ENCODE measurements at places on chromosomes 16 and 17.

DNA sequence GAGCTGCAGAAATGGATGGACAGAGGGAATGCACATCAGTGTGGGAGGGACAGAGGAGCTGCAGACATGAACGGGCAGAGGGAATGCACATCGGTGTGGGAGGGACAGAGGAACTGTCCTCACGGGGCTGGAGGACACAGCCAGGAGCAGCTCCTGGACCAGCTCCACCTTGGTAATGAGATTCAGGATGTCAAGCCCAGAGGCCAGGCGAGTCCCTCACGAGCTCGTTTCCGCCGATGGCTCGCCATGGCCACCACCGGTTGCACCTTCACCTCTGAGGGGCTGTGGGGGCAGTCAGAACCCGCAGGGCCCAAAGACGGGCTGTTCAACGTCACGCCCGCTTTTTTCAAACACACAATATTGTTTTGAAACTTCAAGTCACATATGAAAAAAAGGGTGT is 56.2 kb downstream of the RPH3AL start:
- no peak for DNase-seq

GRCh38 chr16:56480776-56481467 is 29.6 kb downstream of the OGFOD1 start:
- DNase-seq, result no peak

- DNase-seq, result no peak
Measured at GRCh38 chr17:73633736-73634135, 10.5 kb downstream of the SDK2 start.

DNA sequence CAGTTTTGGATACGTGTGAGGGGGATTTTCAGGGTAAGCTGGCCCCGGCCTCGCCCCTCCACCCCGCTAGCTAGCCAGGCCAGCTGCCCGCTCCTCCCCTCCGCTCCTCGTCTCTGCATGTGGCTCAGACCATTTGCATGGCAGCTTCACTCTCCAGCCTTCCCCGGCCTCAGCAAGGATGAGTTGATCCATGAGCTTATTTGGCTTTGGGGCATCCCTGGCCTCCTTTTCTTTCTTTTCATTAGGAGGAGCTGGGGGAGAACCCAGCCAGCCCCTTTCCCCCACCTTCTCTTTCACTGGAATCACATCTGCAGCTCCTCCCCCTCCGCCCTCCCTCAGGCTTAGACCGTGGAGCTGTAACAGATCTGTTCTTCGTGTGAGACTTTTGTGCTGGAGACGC is 30.7 kb downstream of the ELAC2 start:
- no peak for DNase-seq

DNA sequence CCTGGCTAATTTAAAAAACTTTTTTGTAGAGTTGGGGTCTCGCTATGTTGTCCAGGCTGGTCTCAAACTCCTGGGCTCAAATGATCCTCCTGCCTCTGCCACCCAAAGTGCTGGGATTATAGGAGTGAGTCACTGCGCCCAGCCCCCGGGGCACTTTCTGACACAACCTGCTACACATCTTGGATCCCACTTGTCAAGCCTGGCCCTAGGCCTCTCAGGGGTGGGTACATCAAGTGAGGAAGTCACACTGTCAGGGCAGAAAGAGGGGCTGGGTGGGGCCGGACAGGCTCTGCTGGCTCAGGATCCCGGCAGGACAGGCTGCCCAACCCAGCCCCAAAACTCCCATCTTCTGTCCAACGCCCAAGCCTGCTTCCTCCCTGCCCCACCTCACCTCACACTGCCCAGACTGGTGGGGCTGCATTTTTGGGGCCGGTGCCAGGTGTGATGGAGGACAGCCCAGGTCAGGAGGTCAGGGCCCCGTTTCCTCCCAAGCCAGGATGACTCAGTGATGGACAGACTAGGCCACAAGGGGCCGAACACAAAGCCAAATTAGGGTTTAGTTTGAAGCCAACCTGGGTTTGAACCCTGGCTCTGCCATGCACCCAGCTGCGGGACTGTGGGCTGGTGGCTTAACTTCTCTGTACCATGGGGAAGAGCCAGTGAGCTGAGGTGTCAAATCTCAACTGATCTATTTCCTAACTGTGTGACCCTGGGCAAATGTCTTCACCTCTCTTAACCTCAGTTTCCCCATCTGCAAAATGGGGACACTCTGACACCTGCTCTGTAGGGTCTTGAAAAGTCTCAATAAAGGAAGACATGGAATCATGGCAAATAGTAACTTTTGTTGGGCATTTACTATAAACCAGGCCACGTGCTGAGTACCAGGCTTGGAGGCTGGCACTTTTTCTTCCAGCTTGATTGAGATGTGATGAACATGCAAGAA is 8.9 kb upstream of the PPL start:
- no peak for DNase-seq

GRCh38 chr17:51992864-51993416 is 165.6 kb downstream of the CA10 start:
- DNase-seq, result no peak
